Femur (tissue), 1 donor: ENCODE measurements at places on chromosomes 12 and 14.

DNA sequence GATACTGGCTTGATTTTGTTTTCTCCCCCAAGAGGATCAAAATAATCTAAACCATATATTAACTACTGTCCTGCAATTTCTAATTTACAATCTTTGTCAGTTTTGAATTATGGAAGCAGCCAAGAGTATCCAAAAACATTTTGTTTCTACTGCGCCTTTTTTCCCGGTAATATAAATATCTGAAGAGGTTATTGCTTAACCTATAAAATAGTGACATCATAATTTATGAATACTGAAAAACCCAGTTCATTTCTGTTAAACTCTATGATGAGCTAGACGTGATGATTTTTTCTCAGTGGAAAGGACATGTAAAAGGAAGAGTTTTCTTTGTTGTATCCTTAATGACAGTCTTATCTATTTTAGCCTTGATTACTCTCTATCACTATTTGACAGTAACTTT, 3.2 kb upstream of the SSPN start:
- DNase-seq: no peak

DNA sequence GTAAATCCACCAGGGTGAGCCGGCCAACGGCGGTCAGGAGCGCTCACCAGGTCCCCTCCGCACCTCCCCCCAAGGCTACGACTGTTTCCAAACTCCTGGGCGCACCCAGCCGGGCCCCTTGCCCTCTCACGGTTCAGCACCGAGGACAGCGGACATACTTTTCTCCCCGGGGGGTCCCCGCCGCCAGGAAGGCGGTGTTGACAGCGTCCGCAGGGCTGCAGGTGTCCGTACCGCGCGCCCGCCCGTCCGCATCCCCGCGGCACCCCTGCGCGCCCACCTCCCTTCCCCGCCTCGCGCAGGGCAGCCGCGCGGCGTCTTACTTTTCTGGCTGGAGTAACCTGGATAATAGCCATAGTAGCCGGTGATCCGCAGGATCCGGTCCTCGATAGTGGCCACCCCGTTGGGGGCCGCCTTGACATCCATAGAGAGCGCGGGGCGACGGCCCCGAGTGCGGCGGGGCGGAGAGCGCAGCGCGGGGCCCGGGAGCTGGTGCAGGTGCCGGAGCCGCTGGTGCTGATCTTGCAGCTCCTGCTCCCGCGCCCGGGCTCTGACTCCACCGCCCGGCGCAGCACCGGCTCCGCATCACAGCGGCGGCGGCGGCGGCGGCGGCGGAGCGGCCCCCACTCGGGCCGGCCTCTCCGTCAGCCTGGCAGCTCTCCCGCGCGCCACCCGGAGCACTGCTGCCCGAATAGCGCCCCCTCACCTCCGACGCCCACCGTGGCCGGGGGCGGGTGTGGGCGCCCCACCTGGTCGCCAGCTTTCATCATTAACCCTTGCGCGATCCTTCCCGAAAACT, at the start of gene SLC35F4:
Gene SLC35F4, minus strand, starts transcription at position 690 of the 796 bp plus-strand sequence.
- DNase-seq: peak; percentile 60

GRCh38 chr14:23538050-23538718, 13.4 kb downstream of the ZFHX2 start:
- no peak for DNase-seq

DNA sequence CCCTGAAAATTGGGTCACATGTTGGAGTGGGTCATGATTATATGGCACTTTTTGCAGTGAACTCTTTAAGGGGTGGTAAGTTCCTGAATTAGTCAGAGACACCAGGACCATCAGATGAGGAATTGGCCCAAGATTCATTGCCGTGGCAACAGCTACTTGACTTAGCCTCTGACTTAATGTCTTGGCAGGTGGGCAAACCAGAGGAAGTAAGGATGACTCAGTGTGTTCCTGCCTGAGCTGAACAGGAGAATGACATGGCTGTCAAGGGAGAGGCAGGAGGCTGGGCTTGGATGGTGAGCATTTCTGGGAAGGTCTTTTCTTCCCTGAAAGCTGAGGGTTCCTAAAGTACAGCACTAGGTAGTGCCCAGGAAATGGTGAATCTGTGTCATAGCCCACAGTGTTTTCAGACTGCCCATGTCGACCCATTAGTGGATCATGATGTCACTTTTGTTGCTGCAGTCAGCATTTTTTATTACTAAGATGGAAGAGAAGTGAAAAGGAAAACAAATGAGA, 170.1 kb upstream of the PWP1 start:
- peak; percentile 77 for DNase-seq

- DNase-seq: no peak
Measured at GRCh38 chr12:128876559-128876958, 23.3 kb downstream of the GLT1D1 start.
